Panc1 (cell line): ENCODE measurements at places on chromosomes 5 and 9. TPM values are rescaled to one million over a fixed set of nuclear protein-coding genes. Genes with fewer than 3 reads are reported as not detected.

DNA sequence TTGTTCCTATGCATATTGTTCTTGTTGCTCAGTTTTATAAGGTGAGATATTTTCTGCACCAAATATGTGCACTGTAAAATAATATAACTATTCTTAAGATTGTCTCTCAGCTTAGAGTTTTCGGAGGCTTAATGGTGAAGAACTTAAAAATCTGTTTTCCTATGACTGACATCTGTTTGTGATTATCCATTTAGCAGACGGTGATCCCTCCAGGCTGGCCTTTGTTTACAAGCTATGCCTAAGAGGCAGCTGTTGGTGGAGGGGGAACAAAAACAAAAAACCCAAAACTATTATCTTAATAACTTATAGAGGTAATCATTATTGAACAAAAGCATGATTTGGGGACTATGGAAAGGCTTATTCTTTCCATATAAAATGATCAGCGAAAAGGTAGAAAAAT, 658 bp downstream of the PDCD1LG2 start:
- no peak for DNase-seq

- DNase-seq, result no peak
Measured at GRCh38 chr5:7884491-7885267, 15.7 kb downstream of the MTRR start.

GRCh38 chr5:54804086-54804485, 181.3 kb downstream of the ESM1 start:
- DNase-seq, result no peak

- no peak for DNase-seq
Measured at GRCh38 chr9:69951411-69951810, 92.2 kb upstream of the MAMDC2 start.

CERCAM gene
- 11.3 TPM for total RNA-seq

GRCh38 chr5:160133071-160133917, 14.0 kb upstream of the PWWP2A start:
- no peak for DNase-seq

DNA sequence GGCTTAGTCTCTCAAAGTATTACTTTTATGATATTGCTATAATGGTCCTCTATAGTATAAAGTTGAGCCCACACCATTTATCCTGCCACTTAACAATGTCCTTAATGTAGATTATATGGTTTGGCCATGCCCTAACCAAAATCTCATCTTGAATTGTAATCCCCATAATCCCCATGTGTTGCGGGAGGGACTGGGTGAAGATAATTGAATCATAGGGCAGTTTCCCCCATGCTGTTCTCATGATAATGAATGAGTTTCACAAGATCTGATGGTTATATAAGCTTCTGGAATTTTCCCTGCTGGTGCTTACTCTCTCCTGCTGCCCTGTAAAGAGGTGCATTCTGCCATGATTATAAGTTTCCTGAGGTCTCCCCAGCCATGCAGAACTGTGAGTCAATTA, 498.8 kb downstream of the RAB3C start:
- no peak for DNase-seq

GRCh38 chr5:14863105-14863504, 8.5 kb downstream of the ANKH start:
- no peak for DNase-seq

DNA sequence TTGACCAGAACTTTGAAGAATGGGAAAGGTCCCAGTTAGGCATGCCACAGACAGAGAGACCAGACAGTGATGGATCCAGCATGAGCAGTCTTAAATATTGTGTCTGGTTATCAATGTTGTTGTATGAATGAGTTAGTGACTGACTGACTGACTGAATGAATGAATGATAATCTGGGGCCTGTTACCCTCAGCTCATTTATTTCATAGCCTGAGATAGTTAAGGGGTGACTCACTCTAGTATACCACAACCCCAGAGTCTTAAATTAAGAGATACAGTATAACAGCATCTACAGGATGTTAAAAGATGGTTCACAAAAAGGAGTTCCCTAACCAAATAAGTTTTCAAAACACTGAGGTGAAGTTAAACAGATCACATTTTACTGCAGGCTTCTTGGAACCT, 133.5 kb downstream of the SGCD start:
- no peak for DNase-seq

SNCAIP gene
- total RNA-seq, result not detected

GRCh38 chr5:123945548-123945947, 433.6 kb downstream of the CSNK1G3 start:
- no peak for DNase-seq

DNA sequence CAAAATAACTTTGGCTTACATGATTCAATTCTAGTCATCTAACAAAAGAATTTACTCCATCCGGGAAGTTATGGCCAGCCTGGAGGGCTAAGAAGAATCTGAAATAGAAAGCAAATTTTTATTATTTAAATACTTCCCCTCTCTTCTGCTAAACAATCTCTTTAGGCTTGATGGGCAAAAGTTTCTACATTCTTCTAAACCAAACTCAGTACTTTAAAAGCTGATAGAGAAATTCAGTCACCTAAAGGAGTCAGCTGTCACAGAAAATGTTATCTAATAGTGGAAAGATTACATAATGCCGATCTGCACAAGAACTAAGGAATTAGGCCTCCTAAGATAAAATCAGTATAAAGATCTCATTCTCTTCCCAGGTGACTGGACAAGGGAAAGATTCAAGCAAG, 32.4 kb downstream of the GNAQ start:
- no peak for DNase-seq

TOR2A gene
- 8.2 TPM for total RNA-seq

DNA sequence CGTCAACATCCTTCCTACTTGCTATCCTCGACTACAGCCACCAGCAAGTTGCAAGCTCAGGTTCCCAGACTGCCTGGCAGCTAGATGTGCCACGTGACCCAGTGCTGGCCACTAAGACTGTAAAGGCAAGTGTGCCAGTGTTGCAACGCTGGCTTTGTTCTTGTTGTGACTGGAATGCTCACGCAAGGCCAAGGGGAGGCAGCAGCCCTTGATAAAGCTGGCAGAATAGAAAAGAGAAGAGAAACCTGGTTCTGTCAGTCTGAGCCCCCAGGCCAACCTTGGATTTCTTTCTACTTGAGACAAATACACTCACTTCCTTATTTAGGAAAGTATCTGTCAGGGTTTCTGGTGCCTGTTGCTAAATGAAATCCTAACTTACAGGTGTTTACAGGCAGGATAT, 113.0 kb downstream of the KLHL3 start:
- DNase-seq, result no peak

DNA sequence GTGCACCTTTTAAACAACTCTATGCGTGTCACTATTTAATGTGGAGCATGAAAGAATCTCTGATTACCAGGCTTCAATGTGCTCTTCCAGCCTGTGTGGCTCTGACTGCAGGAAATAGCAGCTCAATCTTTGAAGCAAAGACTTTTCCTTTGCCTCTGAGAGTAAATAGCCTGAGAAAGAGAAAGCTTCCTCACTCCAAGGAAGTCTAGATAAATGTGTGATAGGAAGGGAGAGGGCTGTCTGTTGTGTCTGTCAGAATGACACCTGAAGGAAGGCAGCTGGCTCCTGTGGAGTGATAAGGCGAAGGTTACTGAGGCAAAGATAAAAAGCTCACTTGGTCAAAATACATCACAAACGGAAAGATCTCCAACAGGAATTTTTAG, 205.3 kb upstream of the HAPLN1 start:
- no peak for DNase-seq
